ENCODE measurements at places on chromosomes 3 and 15. TPM values are rescaled to one million over a fixed set of nuclear protein-coding genes. Genes with fewer than 3 reads are reported as not detected.

The SEMA5B gene
- 2.2 TPM for total RNA-seq

The ISY1 gene
- total RNA-seq = 24.5 TPM

The EID1 gene
- total RNA-seq = 89.0 TPM

GRCh38 chr3:112635674-112636073 lies 5.3 kb downstream of the CCDC80 start:
- peak; percentile 97 for DNase-seq

- no peak for DNase-seq
Observed at GRCh38 chr3:105436687-105437086, 70.0 kb downstream of the ALCAM start.

DNA sequence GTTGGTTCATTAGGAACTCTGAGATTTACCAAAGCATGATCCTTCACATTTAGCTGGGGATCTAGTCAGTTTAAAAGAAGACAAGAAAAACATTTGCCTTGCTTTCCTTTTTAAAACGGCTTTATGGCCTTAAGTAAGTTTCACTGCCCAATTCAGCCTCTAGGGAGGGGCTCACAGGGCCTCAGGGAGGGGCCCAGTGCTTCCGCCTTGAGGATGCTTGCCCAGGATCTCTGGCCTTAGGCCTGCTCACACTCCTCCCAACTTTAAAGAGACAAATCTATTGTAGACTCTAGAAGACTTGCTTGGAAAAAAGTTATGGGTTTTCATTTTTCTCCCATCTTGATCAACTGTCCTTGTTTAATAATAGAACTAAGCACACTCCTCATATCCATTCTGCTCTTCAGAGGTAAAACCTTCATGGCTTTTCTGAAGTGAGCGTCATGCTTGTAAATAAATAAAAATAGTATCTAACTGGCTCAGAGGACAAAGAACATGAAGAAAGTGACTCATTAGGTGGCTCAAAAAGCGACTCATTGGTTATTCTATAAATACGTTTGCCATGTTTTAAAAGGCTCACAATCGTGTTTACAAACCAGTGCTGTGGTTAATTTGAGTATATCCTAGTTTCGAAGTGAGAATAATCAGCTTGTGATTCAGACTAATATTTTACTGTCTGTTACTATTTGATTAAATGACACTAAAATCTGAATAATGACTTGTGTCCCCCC lies 13.7 kb downstream of the PDHB start:
- no peak for DNase-seq

DNA sequence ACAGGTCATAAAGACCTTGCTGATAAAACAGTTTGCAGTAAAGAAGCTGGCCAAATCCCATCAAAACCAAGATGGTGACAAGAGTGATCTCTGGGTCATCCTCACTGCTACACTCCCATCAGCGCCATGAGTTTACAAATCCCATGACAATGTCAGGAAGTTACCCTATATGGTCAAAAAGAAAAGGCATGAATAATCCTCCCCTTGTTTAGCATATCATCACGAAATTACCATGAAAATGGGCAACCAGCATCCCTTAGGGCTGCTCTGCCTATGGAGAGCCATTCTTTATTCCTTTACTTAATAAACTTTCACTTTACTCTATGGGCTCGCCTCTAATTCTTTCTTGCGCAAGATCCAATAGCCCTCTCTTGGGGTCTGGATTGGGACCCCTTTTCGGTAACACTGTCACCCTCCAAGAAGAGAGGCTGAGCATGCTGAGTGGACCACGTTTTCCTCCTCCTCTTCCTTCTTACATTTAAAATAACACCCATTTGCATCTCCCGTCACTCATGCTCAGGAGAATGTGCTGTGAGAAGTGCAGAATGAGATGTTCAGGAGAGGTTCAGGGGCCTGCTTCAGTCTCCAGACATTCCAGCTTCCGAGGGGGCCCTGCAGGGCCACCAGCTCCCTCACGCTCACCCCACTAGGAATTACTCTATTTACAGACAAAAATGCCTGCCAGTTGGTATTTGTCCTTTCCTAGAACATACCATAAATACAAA lies 47.3 kb downstream of the NSMCE3 start:
- DNase-seq = no peak

GRCh38 chr15:68559345-68560310 lies 19.2 kb upstream of the CORO2B start:
- DNase-seq = peak; percentile 91

DNA sequence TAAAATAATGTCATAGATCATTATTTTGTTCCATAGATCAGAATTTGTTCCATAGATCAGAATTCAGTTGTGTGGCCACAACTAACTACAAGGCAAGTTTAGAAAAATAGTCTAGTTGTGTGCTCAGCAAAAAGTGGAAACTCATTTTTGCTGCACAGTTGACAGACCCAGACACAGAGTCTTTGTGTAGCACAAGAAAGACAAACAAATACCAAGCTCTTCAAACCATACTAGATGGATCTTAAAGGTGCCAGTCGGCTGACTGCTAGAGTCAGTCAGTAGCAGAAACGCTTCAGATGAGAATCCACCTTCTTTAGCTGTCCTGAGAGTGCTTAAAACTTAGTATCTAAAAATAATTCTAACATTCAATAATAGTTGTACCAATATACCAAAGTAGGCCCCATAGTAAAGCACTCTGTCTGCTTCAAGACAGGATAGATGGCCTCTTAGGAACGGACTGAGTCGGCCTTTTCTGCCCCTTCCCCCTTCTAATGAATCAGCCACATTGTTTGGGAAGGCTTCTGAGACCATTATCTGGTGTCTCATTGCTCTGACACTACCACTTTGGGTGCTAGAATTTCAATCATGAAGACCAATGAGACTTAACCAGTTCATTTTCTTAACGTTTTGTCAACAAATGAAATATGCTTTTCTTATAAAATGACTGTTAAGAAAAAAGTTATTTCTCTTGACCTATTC lies 27.7 kb upstream of the SLC4A7 start:
- no peak for DNase-seq

DNA sequence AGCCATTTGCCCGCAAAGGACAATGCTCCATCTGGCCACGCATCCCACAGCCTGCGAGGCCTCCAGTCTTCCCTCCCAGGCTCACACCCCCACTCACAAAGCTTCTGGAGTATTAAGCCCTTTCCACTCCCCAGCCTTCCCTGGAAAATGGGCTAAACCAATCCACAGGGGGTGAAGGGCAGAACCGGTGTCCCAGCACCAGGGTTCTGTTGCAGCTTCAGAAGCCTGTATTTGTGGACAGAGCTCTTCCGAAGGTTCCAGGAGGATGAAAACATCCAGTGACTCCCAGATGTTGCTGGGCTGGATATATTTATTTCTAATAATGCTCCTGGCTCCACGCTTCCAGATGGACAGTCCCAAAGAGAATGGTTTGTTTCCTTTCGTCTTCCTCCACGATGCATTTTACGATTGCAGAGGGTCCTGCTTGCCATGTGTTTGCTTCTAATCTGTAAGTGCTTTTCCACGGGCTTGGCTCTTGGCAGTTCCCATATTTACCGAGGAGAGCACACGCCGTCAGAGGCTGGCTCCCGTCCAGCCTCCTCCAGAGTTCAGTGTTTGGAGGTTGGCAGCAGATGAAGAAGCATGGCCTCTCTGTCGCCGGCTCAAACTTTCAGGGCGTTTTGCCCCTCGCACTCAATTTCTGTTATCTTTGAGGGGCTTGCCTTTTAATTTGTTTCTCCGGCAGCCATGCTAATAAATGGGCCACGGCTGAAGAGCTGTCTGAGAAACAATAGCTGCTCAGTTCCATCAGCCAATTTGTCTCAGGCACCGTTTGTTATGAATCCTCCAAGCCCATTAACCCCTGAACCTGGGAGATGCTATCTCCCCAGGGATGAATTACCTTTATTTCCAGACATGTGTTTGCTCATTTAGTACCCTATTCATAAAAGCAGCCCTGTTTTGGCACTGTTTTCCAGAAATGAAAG lies 367.9 kb upstream of the PROK2 start:
- peak; percentile 100 for DNase-seq

- no peak for DNase-seq
Observed at GRCh38 chr3:187618722-187619121, 51.5 kb downstream of the SST start.

GRCh38 chr3:129211345-129211744 lies 27.6 kb upstream of the CNBP start:
- no peak for DNase-seq

All from lung (tissue), 17 donors.